ENCODE measurements at places on chromosomes 13 and 19.

- no peak for DNase-seq
These were observed 979.6 kb upstream of the SPRY2 start for GRCh38 chr13:81320516-81320915.

GRCh38 chr19:45518469-45518826, 11.2 kb downstream of the VASP start:
- no peak for DNase-seq

DNA sequence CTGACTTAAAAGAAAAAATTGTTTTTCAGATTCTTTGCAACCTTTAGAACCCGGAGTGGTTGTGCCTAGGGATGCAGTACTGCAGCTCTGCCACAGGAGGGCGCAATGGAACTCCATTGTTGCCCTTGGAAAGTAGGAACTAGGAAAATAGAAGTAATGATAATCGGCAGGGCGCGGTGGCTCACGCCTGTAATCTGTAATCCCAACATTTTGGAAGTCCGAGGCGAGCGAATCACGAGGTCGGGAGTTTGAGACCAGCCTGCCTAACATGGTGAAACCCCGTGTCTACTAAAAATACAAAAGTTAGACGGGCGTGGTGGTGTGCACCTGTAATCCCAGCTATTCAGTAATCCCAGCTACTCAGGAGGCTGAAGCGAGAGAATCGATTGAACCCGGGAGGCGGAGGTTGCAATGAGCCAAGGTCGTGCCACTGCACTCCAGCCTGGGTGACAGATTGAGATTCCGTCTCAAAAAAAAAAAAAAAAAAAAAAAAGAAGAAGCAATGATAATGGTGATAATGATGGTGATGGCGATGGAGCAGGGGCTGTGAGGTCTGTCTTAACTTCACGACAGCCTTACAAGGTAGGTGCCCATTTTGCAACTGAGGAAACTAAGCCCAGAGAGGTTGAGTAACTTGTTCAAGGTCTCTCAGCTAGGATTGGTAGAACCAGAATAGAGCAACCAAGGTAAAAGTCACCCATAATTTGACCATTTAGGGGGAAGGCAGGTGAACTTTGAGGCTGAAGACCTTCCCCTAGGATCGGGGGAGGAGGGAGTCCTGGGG, 5.5 kb upstream of the ADAMTS10 start:
- DNase-seq = peak; percentile 93

DNA sequence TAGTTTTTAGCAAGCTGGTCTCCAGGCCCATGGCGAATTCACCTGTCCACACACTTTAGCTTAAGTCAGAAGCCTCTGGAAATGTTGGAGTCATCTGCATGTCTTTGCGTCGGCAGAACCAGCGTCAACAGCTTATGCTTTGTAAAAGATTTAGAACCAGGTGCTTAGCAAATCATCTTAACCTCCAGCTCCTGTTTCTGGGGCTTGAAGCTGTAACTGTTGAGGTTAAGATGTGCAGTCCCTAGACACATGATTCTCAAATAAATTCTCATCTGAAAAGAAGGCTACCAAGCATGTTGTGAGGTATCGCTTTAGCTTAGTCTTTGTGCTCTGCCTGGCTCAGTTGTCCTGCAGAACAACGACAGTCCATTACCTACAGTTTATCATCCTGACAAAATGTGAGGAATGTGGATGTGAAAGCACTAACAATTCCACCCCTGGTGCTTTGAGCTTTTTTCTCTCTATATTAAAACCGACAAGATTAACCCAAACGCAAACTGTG, 4.4 kb downstream of the EFNB2 start:
- no peak for DNase-seq

GRCh38 chr13:50928659-50929462, 19.3 kb downstream of the RNASEH2B start:
- no peak for DNase-seq

DNA sequence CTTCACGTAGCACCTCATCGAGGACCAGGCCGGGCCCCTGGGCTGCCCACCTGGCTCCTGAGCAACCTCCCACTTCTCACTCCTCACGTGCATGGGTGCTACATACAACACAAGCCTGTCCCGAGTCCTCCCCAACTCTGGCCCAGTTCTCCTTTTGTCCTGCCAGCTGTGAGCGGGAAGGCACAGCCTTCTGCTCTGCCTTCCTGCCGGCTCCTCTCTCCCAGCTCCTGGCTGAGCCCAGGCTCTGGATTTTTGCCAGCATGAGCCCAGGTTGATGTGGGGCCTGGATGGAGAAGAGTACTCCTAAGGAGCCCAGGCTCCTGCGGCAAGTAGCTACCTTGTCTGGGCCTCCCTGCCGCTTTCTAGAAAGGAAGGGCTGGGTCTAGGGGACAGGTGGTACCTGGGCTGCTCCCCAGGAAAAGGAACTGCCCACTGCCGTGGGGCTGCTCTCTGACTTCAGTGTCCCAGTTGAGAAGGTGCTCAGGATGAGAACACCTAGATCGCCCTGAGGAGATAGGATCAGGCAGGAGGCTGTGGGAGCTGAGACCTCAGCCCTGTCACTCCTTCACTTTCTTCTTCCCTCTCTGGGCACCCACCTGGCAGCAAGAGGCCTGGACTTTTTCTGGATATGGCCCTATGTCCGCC, 23.6 kb downstream of the LYL1 start:
- no peak for DNase-seq

DNA sequence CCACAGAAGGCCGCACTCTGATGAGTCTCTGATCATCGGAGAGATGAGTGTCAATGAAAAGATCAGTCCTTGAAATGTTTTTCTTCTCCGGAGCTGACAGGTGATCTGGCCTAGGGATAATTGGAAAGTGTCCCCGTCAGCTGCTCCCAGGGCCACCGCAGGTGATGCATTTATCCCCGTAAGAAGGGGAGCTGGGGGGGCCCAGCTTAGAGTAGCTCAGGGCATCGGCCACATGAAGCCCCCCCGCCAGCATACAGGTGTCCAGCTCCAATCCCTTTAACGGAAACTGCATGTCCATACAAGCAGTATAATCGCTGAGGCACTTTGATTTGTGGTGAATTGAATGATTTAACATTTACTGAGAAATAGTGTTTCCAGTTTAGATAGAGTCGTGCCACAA, 27.7 kb downstream of the ATP4B start:
- peak; percentile 44 for DNase-seq

- DNase-seq = no peak
These were observed 7.7 kb upstream of the CDADC1 start for GRCh38 chr13:49240017-49240416.

- no peak for DNase-seq
These were observed 127.2 kb upstream of the SOX1 start for GRCh38 chr13:111939666-111940278.

DNA sequence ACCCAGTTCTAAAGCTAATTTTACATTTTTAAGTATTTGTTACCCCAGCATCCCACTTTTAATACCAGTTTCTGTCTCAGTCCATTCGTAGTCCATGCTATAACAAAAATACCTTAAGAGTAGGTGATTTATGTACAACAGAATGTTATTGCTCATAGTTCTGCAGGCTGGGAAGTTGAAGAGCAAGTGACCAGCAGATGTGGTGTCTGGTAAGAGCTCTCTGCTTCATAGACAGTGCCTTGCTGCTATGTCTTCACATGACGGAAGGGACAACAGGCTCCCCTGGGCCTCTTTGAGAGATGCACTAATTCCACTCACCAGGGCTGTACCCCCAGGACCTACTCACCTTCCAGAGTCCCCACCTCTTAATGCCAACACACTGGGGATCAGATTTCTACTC, 96.6 kb downstream of the COL4A2 start:
- no peak for DNase-seq

DNA sequence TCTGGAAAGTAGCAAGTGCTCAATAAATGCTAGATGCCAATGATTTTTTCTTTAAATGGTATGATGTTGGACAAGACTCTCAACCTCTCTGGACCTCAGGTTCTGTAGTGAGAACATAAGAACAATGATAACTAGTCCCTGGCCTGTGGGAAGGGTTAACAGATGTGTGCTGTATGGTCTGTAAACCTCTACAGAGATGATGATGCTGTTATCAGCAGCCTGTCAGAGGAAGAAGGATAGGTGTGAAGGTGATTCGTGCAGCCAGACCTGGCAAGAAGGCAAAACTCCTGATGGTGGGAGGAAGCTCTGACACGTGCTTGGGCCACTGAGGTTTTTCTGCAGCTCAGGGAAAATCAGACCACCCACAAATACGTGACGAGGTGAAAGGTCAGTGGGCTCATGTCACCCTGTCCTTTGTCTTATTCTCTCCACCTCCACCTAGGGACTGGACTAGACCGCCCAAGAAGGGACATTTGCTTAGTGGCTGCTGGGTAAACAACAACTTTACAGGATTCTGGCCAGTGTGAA, 36.7 kb upstream of the UBL3 start:
- no peak for DNase-seq
